ENCODE measurements at places on chromosomes 4 and X.
A peak's percentile ranks its signal among the peaks of the same experiment; 100 is the strongest.

- no peak for DNase-seq
Measured at GRCh38 chr4:47167081-47168035, 136.0 kb downstream of the GABRB1 start.

DNA sequence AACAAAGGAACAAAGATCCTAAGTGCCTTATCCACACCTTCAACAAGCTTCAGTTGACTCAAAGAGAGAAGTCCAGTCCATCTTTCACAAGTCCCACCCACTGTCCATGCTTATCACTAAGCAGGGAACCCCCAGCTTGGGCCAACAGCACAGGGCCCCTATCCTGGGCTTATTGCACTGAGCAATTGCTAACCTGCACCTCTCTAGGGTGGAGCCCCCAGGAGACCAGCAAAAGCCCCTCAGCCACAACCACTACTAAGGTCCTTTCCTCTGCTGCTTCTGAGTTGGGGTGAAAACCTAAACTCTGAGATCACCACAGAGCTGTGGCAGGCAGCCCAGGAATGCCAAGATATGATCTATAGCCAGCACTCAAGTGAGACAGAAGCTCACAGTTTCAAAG, 96.7 kb upstream of the PBDC1 start:
- no peak for DNase-seq

DNA sequence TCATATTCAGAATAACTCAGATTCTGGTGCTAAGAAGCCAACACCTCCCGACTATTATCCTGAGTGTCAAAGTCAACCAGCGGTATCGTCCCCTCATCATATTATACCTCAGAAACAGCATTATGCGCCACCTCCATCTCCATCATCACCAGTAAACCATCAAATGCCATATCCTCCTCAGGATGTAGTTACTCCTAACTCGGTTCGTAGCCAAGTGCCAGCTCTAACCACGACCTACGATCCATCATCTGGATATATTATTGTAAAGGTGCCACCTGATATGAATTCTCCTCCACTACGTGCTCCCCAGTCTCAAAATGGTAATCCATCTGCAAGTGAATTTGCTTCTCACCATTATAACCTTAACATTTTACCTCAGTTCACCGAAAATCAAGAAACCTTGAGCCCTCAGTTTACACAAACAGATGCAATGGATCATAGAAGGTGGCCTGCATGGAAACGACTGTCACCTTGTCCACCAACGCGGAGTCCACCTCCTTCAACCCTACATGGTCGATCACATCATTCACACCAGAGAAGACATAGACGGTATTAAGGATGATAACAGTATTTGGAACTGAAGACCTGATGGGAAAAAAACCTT, 1.1 kb downstream of the CBLL2 start:
- no peak for DNase-seq

DNA sequence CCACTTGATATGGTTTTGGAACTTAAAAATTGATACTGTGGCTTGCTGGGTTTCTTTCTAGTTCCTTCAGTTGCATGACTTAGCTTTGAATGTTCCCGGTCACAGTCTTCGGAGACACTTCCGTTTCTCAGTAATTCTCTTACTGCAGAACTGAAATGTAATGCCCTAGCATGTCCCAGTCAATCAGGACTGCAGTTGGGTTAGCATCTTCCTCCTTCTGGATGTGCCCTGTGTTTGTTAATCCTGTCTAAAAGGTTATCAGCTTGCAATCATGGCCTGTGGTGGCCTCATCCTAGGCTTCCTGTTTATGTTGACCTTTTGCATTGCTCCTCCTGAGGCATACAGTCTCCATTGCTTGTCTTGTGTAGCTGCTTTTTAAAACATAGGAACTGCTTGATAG, 275.9 kb downstream of the ARHGAP10 start:
- DNase-seq = no peak

- DNase-seq = no peak
Measured at GRCh38 chrX:38262715-38263620, 42.3 kb upstream of the SRPX start.

DNA sequence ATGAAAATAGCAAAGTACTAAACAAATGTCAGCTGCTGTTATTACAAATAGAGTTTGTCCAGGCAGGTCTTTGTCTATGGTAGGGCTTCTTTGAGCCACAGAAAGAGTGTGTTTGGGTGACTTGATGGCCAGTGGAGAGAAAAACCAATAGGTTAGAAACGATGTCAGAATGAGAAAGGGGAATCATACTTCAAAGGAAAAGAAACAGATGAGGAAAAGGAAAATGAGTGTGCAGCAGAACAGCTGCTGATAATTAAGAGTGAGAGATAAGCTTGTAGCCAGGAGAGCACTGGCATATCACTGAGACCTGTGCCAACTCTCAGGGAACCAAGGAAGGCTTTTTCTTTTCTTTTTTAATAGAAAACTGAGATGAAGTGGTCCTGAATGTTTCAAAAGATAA, 257.2 kb downstream of the ARHGAP24 start:
- DNase-seq = no peak

- DNase-seq = no peak
Measured at GRCh38 chr4:6470502-6471306, 1.7 kb downstream of the PPP2R2C start.

GRCh38 chr4:107349732-107350131, 313.6 kb upstream of the DKK2 start:
- no peak for DNase-seq

GRCh38 chr4:88009871-88010270, 2.4 kb downstream of the PKD2 start:
- DNase-seq = no peak

DNA sequence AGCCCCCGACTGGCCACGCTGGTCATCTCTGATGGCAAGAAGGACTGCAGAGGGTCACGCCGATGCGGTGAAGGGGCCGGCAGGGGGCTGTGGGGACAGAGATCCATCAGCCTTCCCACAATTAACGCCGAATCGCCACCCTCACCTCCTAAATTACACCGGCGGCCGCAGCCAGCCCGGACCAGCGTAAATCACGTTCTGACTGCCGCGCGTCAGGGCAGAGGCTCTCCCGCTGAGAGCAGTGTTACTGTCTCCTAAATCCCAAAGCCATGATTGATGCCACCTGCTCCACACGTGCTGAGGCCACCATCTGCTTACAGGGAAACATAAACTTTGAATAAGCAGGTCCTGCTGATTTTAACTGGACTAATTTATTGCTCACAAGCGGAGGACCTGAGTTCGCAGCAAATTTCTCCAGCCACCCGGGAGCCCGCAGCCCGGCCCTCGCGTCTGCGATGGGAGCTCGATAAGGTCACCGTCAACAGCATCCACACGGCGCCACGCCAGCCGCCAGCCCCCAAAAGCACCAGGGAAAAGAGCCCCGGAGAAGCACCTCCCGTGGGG, 127.3 kb upstream of the NKX1-1 start:
- no peak for DNase-seq

DNA sequence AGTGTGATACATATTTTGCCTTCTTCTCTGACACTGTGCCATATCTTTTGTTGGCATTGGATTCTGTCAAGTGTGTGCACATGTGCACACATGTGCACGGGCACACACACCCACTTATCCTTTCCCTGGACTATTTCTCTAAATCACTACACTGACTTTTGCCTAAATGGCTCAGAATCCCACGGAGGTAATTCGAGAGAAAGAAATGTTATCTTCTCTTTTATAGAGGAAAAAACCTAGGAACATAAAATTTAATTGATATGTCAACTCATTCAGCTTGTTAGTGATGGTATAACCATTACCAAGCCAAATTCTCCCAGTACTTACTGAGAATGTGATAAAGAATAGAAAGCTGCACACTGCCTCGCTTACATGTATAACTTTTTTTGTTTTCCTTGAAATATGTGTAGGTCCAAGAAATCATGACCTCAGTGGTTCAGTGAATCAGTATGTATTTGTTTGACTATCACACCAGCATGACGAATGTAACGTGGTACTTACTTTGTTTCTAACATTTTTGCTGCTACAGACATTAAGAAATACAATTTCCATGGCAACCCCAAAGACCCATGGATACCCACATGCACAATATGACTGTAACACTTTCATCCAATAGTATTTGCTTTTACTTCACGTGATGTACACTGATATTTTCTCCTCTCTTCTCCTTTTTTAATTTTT, 163.0 kb downstream of the PCDH7 start:
- no peak for DNase-seq

- no peak for DNase-seq
Measured at GRCh38 chrX:9538544-9539045, 73.7 kb downstream of the TBL1X start.

GRCh38 chr4:3251691-3252479, 2.9 kb downstream of the MSANTD1 start:
- DNase-seq = no peak

- no peak for DNase-seq
Measured at GRCh38 chr4:145881989-145882388, 56.6 kb downstream of the ZNF827 start.

- no peak for DNase-seq
Measured at GRCh38 chr4:54107951-54108748, 8.2 kb downstream of the GSX2 start.

DNA sequence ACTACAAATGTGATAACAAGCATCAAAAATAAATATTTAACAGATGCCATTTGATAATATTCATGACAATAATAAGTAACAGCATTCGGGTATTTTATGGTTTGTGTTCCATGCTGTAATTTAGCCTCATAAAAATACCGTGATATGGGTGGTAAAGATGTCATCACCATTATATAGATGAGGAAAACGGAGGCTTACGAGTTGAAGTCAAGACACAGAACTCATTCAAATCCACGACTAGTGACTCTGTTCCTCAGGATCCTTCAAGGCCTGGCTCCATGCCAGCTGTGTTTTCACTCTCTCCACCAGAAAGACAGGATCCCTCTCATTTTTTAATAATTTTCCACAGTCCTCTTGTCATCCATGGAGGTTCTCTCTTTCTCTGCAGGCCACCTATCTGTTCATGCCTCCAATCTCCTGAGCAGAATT, 94.5 kb downstream of the APBB2 start:
- DNase-seq = no peak

DNA sequence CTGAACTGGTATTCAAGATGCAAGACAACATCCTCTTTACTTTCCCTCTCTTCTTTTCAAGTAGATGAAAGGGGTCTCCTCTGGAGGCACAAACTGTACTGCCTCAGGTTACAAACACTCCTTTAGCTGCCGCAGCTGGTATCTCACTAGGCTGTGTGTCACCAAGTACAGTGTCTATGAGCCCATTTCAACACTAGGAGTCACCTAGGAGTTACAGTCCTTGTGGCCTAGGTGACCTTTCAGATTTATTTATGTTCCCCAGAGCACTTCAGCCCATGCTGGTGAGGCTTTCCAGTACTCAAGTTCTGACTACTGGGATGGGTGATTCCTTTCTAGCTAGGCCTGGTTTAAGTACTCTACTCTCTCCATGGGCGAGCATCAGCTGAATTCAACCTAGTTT, 32.4 kb upstream of the TMLHE start:
- no peak for DNase-seq

DNA sequence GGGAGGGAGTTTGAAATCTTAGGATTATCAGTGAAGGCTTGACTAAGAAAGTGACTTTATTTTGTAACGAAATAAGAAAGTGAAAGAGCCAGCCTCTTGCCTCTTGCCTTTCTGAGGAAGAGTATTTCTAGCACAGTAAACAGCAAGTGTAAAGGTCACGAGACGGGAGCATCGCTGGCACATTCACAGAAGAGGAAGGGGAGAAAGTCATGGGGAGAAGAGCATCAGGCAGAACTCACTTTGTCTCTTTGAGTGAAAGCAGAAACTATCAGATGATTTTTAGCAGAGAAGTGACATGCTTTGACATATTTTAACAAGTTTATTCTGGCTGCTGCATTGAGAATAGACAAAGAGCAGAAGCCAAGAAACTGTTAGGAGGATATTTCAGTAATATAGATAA, 313.8 kb downstream of the CAMK2D start:
- no peak for DNase-seq

GRCh38 chr4:189035654-189036053, 896.4 kb downstream of the TRIML1 start:
- no peak for DNase-seq

DNA sequence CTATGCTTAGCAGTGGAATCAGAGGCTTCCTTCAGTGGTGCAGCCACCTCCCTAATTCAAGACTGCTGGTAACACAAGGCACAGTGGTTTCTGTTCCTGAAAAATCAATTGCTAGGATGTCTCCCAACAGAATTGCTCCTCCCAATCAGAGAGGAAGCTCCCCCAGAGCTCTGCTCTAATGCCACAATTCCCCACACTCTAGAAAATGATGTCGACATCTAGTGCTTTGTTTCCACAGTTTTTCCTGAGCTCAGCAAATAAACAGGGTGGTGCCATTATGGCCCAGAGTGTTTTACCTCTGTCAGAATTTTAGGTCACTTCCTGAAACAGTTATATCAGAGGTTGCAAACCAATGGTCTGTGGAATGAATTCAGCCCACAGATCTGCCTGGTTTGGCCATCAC, 24.7 kb downstream of the TAB3 start:
- no peak for DNase-seq

DNA sequence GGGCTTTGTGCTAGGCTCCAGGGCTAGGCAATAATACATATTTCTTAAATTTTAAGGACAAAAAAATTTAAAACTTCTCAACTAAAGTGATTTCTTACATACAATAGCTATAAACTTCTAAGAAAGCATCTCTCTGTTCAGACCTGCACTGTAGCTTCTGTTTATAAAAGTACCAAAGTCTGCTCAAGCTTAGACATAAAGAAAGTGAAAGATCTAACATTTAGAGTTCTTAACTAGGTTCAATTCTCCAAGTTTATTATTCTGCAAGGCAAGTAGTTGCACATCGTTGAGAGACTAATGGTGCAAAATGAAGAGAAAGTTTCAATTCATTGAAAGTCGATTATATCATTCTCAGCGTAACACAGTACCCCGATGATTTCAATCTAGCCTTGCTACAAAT, 857.4 kb upstream of the HTR2C start:
- DNase-seq = no peak

- DNase-seq = no peak
Measured at GRCh38 chr4:183241721-183242151, 78.3 kb downstream of the CLDN22 start.

- no peak for DNase-seq
Measured at GRCh38 chrX:150487369-150488094, 80.9 kb upstream of the MTM1 start.

DNA sequence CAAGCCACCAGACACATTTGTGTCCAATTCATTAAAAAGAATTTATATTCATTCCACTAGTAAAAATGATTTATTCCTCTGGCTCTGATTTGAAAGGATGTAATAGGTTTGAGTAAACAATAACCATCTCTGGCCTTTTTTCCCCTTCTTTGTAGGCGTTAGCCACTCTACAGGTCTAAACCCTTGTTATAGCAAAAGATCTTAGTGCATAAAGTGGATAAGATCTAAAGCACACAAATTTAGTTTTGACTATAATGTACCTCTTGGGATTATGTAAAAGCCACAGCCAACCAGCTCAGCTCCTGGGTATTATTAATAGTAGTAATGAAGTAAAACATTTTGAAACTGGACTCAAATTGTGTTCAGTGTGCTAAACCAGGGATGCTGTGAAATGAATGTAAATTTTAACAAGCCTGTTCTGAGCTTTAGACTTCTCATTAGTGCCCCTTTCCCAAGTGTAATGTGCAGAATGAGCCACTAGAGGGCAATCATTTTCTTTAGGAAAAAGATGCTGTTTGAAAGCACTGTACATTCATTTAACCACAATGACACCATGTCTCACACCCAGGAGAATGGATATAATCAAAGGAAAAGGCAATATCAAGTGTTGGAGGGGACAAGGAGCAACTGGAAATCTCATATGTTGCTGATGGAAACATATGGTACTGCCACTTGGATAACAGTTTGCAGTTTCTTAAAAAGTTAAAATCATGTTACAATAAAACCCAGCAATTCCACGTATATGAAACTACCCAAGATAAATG, 69.7 kb downstream of the KLHL8 start:
- peak; percentile 76 for DNase-seq

GRCh38 chr4:189202182-189202868, 738.3 kb upstream of the FRG1 start:
- DNase-seq = no peak
